ENCODE measurements at places on chromosomes 6 and 20. TPM values are rescaled to one million over a fixed set of nuclear protein-coding genes. Genes with fewer than 3 reads are reported as not detected.

GRCh38 chr6:42099340-42100028, 42.9 kb downstream of the C6orf132 start:
- no peak for ATAC-seq

ADGB gene
- total RNA-seq: 0.50 TPM

SUMO4 gene
- 3.1 TPM for total RNA-seq

- ATAC-seq: no peak
Observed at GRCh38 chr6:89793586-89793985, 26.0 kb downstream of the MDN1 start.

GRCh38 chr20:25083141-25083772, 1.3 kb upstream of the VSX1 start:
- ATAC-seq: no peak

OR2H1 gene
- total RNA-seq: 1.5 TPM

DNA sequence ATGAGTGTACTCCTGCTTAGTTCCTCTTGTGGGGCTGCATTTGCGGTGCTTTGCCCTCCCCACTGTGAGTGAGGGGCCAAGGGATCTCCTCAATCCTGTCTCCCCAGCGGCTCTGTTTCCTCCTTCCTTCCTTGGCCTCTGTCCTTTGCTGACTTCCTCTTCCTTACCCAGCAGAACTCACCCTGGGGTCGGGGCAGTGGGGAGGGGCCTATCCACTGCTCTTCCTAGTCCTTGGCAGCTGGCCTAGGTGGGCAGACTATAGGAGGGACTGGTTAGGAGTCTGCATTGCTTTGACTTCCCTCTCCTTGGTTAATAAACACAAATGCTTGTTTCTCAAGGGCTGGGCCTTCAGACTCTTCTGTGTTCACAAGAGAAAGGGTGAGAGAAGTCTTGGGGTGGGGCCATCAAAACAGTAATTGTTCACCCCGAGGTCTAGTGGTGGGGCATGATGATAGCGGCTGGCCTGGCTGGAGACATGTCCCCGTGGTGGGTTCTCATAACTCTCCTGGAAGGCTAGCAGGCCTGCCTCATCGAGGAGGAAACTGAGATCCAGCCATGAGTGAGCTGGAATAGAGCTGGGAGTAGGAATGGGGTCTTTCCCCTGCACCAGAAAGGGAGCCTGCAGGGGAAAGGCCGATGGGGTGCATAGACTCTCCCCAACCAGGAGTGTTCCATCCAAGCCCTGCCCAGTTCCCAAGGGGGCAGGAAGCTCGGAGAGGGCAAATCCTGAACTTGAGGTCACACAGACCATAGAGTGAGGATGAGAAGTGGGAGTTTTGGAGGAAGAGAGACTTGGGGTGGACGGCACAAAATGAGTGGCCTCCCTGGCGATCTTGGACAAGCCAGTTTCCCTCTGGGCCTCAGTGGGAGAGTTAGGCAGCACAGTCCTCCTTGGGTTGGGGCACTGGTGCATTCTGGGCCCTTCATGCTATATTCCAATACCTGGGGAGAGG, 12.7 kb downstream of the FAM110A start:
- no peak for ATAC-seq

GRCh38 chr6:160254467-160255312, 3.9 kb downstream of the SLC22A2 start:
- ATAC-seq: peak; percentile 89

SIRPD gene
- total RNA-seq: 0.14 TPM

DNA sequence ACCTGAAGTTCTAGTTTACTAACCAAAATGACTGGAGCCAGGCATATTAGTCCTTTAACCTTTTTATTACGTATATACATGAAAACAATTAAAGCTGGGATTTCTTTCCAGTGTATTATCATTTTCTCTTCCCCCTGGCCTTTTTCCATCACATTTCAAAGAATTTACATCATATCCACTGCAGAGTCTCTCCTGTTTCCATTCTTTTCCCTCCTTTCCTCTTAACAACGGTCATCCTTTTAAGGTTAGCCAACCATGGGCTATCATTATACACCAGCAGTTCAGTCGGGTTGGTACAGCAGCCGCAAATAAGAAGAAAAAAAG, 104.6 kb downstream of the TFAP2A start:
- peak; percentile 1 for ATAC-seq

ZKSCAN3 gene
- 10.3 TPM for total RNA-seq

- no peak for ATAC-seq
Observed at GRCh38 chr20:34710568-34710839, 6.4 kb downstream of the TP53INP2 start.

- no peak for ATAC-seq
Observed at GRCh38 chr6:154535851-154536250, 25.4 kb upstream of the CNKSR3 start.

DNA sequence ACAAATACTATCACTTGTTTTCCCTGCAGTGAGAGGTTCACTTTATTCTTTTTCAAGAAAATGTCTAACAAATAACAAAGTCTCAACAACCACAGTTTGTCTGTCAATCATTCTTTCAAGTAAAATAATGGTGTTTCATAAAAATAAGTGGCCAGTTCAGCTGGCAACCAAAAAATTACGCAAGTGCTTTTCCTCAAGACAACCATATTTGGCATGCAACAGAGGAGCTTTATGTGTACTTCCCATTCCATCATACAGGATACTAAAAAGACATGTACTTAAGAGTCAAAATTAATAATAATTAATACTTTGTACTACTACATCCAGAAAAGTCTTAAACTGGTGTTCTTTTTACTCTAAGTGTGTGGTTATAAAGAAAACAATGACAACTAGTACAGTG, 34.6 kb downstream of the ATG5 start:
- no peak for ATAC-seq

DNA sequence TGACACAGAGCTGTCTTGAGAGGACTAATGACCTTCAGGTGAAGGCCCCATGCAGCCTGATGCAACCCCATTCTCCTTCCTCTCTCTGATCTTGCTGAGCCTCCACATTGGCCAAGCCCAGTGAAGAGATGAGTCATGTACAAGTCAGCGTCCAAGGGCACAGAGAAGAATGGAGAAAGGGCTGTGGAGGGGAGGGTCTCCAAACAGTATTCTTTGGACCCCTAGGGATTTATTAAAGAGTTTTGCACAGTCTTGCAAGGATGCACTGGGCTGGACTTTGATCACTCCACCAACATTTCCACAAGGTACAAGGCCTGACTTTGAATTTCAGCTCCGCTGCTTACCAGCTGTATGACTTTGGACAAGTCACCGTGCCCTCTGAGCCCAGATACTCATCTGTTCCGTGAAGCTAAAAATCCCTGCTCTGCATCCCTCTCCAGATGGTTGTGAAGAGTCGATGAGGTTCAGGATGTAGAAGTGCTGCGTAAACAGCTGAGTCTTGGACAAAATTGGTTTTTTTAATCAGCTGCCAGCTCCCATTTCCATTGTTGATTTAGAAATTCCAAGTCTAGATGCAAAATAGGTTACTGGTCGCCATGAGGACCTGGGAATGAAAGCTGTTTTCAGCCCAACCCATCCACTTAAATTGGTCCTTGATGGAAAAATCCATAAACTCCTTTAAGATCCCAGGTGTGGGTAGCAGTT, 14.1 kb upstream of the KCNG1 start:
- no peak for ATAC-seq

RAET1G gene
- not detected for total RNA-seq

PKIB gene
- 0.27 TPM for total RNA-seq

DNA sequence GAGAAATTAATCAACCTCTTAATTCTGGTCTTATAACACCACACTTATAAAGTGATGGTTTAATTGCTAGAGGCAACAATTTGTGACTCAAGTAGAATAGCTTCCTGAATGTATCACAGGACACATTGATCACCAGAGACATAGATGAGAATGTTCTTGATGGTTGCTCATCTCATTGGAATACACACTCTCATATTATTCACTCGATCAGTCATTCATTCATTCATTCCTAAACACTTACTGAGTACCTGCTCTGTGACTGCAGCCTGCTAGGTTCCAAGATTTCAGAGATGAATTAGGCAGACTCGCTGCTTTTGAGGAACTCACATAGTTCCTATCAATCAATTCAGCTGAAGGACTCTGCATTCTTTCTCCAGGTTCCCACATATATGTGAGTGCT, 365.1 kb upstream of the SOX4 start:
- ATAC-seq: no peak

- no peak for ATAC-seq
Observed at GRCh38 chr6:111617149-111617548, 11.5 kb upstream of the TRAF3IP2 start.

DNA sequence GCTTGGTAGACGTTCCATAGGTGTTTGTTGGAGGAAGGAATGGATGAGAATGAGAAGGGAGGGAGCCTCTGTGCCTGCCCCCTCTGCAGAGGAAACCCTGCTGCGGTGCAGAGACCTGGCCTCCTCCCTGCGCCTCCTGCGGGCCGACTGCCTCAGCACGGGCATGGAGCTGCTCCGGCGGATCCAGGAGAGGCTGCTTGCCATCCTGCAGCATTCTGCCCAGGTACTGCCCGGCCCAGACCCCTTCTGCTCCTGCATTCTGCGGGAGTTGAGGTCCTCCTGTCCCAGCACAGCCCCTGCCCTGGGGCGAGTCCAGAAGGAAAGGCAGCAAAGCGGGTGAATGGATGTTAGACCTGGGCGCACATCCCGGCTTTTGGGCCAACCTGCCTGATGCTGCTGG, 6.1 kb downstream of the DNPH1 start:
- no peak for ATAC-seq

GRCh38 chr6:46392294-46392693, 99.0 kb downstream of the RCAN2 start:
- no peak for ATAC-seq

DNA sequence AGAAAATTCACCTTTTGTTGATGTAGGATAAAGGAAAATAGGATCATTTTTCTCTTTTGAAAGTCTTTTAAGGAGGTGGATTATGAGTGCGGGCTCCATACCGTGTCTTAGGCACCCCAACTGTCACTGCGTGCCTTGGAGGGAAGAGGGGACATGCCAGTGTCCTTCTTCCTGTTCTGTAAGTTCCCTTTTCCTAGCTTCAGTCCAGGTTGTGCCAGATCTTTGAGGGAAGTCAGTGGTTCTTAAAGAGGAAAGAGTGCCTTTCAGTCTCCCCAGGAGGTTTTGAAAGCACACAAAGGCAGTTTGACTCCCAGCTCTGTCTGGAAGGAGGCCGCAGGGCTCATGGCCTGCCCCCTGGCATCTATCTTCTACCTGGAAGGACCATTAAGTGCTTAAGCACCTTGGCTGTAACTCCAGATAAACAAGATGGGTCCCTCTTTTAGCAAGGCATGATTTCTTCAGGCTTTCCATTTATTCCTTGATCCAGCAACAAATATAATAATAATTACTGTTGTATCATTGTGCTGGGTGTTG, 13.0 kb downstream of the EFCAB8 start:
- no peak for ATAC-seq
